Suprapubic skin (tissue), 4 donors: ENCODE measurements at places on chromosomes 1 and 21.

GRCh38 chr1:201481004-201481380, 12.0 kb upstream of the PHLDA3 start:
- no peak for DNase-seq

DNA sequence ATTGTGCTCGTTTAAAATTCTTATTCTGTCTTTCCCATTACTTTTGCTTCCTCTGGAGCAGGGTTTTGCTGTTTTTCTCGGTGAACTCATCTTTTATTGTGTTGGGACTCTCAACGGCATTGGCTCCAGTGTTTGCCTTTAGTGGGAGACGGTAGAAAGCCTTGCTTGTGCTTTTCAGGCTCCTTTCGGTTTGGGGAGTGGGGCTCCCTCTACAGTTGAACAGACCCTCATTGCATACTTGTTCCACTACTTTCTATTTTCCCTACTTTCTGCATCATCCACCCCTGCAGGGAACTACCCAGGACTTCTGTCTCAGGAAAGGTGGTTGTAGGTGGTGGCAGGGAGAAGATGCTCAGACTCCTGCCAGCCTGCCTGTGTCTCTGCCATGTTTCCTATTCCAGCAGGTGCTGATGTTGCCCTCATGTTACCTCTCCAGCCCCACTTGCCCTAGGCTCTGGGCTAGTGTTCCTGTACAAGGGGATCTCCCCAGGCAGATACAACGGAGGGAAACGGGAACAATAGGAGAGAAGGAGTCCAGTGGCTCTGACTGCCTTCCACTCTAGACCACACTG, 68.5 kb upstream of the ZBTB18 start:
- DNase-seq, result no peak

- DNase-seq, result peak; percentile 90
Measured at GRCh38 chr1:6486433-6487011, 4.9 kb downstream of the PLEKHG5 start.

GRCh38 chr1:169727307-169727706, 6.6 kb downstream of the SELE start:
- DNase-seq, result no peak

- DNase-seq, result no peak
Measured at GRCh38 chr21:41328660-41329607, 12.3 kb downstream of the FAM3B start.

DNA sequence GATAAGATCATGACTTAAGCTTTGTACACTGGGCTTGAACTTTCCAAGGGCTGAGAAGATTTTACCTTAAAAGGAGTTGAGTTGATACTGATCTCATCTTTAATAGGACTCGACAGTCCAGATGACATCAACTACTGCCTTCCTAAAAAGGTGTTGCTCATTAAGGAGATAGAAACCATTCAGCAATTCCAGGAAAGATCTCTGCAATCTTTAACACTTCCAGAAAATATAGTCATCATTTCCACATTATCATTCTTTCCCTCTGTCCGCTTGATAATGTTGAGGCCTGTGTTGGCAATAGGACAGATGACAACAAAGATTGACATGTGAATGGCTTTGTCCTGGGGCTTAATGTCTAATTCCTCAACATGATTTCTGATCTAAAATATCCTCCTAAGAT, 145.4 kb upstream of the C1orf21 start:
- DNase-seq, result no peak

DNA sequence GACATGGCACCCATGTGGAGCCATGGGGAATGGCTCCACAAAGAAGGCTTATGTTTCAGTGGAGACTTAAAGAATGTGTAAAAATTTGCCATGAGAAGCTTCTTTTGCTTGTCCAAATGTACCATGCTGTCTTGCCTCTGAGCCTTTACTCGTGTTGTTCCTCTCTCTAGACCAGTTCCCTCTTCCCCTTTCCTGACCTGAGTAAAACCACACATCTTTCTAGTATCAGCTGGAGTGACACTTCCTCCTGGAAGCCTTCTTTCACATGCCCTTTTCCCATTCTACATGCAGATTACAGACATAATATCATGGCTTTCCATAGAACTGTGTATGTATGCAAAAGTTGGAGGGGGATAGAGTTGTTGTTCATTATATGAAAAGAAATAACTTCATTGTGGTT, 13.6 kb upstream of the GPX7 start:
- no peak for DNase-seq
